ENCODE measurements at places on chromosomes 4 and X.
A peak's percentile ranks its signal among the peaks of the same experiment; 100 is the strongest.

GRCh38 chr4:110769578-110769977 lies 146.7 kb upstream of the PITX2 start:
- DNase-seq = no peak

- no peak for DNase-seq
Measured at GRCh38 chr4:173288698-173289352, 45.3 kb downstream of the HMGB2 start.

GRCh38 chr4:159946983-159947615 lies 844.2 kb downstream of the RAPGEF2 start:
- DNase-seq = peak; percentile 72

DNA sequence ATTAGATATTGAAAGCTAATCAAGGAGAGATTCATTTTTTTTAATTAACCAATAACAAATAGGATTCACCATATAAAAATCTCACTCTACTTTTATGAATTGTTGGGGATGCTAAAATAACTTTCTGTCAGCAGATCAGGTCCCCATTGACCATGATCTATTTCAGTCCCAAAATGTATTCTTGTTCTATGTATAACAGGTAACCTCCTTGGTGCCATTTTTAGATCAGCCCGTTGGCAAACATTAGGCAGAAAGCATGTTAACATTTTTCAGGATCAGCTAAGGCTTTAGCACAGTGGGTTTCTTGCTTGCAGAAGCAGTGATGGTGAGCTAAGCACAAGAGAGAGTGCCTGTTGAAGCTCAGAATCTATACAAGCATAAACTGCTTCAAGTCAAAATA lies 40.8 kb upstream of the COX7B2 start:
- DNase-seq = no peak

Data from SK-N-DZ (cell line).